ENCODE measurements at places on chromosomes 3 and 15.

- DNase-seq, result no peak
Measured at GRCh38 chr15:67358812-67359211, 104.2 kb downstream of the IQCH start.

- DNase-seq, result no peak
Measured at GRCh38 chr15:52232327-52232726, 41.1 kb upstream of the GNB5 start.

DNA sequence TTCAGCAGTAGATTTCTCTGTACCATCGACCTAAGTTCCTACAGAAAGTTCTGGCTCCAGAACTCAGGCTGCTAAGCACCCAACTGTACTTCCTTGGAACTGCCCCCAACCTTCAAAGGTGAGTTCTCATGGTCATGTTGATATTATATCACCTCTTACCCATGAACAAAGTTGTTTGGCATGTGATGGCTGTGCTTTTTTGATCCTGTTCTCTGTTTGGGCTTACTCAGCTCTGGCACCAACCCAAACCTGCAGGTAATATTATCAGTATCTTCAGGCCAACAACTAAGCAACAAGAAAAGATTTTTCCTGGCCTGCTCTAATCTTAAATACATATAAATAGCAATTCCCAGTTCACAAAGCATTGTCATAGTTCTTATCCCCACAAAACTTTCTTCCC lies 318.7 kb upstream of the LMCD1 start:
- DNase-seq, result no peak

- DNase-seq, result no peak
Measured at GRCh38 chr3:77236118-77236517, 196.2 kb downstream of the ROBO2 start.

GRCh38 chr3:56086355-56086754 lies 381.9 kb downstream of the ERC2 start:
- no peak for DNase-seq

DNA sequence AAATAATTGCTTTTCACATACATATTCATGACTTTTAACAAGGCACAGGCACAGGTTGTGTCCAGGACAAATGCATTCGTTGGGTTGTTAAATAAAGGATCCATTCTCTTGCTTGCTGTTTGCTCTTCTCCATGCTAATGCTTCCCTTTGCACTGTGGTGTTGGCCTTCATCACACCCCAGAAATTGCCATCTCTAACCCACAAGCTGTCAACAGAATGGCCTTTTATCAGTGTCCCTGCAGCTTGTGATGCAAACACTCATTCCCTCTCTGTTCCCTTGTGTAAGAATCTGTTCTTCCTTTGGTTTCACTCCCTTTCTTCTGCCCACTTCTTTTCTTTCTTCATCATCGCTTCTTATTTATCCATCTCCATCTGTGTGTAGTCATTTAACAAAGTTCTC lies 72.2 kb downstream of the SLC7A14 start:
- no peak for DNase-seq

DNA sequence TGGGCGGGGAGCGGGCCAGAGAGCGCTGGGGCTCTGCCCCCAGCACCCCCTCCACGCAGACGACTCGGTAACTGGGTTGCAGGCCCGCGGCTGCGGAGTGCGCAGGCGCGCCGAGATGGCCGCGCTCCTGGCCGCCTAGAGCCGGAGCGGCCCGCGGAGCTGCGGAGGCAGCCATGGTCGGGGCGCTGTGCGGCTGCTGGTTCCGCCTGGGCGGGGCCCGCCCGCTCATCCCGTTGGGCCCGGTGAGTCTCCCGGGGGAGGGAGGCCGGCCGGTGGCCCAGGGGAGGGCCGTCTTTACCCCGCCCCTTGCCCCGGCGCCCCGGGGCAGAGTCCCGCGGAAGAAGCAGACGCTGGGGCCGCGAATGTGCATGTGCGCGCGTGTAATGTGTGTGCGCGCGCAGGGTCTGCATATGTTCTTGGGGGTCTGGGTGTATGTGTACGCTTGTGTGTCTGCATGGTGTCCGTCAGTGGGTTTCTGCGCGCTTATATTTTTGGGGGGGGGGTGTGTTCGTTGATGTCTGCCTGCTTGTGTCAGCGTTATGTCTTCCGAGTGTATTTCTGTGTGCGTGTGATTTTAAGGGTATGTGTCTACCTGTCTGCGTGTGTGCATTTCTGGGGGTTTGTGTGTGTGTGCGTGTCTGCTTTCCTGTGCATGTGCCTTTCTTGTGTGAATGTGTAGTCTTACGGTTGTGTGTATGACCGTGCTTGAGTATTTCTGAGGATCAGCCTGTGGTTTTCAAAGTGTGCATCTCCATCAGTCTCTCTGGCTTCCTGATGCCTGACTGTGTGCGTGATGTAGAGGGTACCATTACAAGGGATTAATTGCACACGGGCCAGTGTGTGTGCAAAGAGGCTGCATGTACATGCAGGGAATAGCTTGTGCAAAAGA lies at the start of gene ABHD14A:
TSS of gene ABHD14A (plus strand) at position 102 of the 889 bp plus-strand sequence. CDS start at position 174, 72 bp downstream.
- DNase-seq, result peak; percentile 54

- DNase-seq, result no peak
Measured at GRCh38 chr3:42613462-42613861, 13.0 kb downstream of the NKTR start.

GRCh38 chr3:179715582-179715981 lies 62.7 kb downstream of the USP13 start:
- no peak for DNase-seq

DNA sequence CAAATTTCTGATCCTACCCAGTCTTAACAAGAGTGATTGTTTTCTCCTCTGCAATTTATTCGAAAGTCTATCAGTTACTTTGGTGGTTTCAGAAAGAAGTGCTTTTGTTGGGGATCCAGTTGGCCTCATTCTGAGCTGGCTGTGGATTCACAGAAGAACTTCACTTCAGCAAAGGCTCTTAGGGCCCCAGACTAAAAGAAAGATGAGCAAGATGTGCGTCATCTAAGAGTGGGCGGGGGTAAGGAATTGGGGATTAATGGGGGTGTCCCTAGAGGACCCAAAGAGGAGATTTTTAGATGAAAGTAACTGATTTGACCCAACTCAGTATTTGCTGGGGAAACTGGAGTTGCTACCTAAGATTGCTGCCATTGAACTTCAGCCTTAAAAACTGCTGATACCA lies 63.9 kb upstream of the TSEN2 start:
- no peak for DNase-seq

GRCh38 chr3:193982258-193982659 lies 153.7 kb upstream of the HES1 start:
- DNase-seq, result no peak

- DNase-seq, result no peak
Measured at GRCh38 chr3:122940628-122941086, 86.9 kb downstream of the SEMA5B start.

DNA sequence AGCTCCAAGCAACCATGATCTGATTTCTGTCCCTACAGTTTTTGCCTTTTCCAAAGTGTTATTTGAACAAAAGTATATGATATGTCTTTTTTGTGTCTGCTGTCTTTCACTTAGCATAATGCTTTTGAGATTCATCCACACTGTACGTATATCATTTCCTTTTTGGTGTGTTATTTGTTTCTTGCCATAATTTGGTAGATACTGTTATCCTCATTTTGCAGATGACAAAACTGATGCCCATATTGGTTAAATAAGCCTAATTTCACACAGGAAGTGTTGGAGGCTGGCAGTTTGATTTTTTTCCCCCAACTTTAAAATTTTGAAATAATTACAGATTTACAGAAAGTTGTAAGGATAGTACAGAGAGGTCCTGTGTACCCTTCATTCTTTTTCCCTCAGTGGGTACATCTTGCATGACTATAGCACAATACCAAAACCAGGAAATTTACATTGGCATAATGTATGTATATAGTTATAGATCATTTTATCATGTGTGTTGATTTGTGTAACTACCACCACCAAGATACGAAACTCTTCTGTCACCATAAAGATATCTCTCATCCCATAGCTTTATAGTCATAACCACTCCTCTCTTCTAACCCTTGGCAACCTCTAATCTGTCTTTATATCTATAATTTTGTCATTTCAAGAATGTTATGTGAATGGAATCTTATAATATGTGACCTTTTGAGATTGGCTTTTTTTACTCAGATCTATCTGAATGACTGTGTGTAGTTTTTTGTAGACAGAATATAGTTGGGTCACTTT lies 55.6 kb downstream of the RASA2 start:
- no peak for DNase-seq

DNA sequence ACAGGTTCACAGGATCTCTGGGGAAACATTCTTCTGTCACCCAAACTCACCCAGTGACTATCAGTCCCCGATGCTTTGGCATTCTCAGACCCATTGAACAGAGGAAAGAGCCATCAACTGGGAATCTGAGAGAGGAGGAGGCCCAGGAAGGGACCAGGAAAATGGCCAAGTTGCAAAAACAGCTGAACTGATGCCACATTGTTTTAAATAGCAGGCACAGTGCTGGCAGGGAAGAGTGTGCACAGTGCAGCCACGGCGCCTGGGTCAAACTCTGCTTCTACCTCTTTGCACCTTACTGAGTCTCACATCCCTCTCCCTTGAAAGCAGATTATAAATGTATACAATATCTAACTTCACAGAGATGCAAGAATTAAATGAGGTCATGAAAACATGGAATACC lies 66.4 kb downstream of the SRGAP3 start:
- no peak for DNase-seq

DNA sequence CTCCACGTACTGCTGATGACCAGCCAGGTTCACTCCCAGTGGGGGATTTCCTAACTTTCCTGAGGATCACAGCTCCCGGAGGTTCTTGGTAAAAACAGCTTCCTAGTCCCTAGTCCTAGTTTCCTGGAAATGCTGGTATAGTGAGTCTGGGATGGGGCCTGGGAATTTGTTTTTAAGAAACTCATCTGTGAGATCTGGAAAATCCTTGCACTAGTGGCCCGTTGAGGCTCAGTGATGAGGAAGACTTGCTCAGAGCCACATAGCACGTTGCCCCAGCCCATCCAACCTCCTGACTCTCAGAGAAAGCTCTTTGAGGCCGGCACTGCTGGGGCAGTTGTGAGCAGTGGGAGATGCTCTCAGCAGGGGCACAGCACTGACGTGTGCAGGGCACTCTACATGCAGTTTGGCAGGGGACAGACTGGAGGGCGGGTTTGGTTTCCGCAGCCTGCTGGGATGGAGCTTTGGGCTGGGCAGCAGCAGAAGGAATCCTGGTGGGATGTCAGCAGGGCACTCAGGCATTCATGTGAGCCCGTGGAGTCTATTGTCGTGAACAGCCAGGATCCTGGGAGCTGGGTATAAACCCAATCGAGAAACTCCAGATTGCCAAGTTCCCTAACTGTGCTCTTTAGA lies 31.6 kb downstream of the SAXO2 start:
- DNase-seq, result no peak

- no peak for DNase-seq
Measured at GRCh38 chr3:59601486-59601885, 551.7 kb upstream of the CFAP20DC start.

DNA sequence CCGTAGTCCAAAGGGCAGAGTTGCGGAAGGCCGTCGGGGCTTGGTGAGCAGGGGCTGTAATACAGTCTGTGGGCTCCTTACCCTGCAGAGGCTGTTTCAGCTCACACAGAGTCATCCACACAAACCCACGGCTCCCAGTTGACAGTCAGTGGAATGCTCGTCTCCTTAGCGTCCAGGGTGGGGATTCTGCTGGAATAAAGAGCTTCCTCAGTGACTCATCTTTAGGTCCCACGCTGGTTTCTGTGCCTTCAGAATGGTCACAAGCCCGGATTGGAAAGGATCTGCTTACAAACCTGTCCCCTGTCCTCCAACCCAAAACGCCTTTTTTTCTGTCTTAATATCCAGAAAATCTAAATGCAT lies 201.3 kb upstream of the TPM1 start:
- DNase-seq, result no peak

GRCh38 chr15:92116330-92116729 lies 262.8 kb downstream of the SLCO3A1 start:
- no peak for DNase-seq

DNA sequence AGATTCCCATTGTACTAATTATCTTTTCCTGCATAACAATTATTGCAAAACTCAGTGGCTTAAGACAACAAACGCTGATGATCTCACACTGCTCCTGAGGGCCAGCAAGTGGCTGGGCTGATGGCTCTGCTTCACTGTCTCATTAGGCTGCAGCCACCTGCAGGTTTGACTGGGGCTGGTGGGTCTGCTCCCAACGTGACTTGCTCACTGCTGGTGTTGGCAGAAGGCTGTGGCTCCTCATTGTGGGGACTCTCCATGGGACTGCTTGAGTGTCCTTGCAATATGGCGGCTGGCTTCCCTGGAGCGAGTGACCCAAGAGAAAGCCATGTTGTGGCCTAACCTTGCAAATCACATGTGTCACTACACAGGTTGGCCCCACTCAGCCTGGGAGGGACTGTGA lies 71.1 kb downstream of the PLXNA1 start:
- no peak for DNase-seq

All from progenitor cell of endocrine pancreas (in vitro differentiated cells).